ENCODE measurements at places on chromosomes 12 and 14. TPM values are rescaled to one million over a fixed set of nuclear protein-coding genes. Genes with fewer than 3 reads are reported as not detected.
A peak's percentile ranks its signal among the peaks of the same experiment; 100 is the strongest.

GRCh38 chr12:115799610-115800009 lies 477.9 kb downstream of the MED13L start:
- H3K4me1 ChIP-seq = no peaks in the 10 kb centered on the region
- H3K27ac ChIP-seq = no peak overlapping the region
- no peak for DNase-seq
- no peak overlapping the region for H3K4me3 ChIP-seq
- no peaks in the 10 kb centered on the region for H3K36me3 ChIP-seq

Gene ANKRD13A
- 47.5 TPM for total RNA-seq

DNA sequence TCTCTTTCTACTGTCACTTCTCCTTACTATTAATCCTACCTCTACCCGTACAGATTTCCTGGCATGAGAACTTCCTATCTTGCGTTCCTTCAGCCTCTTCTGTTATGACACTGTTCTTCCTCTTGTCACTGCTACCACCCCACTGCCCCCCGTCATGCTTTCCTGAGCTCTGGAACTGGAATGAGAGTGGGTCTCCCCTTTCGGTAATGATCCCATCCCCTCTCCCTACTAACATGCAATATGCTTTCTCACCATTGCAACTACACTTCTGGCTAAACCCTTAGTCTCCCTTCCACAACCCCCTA lies 4.9 kb upstream of the AP1G2 start:
- peaks cover 33% of the 10 kb centered on the region for H3K27me3 ChIP-seq
- H3K4me1 ChIP-seq = peaks cover 30% of the 10 kb centered on the region
- H3K4me3 ChIP-seq = no peak overlapping the region
- H3K27ac ChIP-seq = no peak overlapping the region
- no peak for DNase-seq

DNA sequence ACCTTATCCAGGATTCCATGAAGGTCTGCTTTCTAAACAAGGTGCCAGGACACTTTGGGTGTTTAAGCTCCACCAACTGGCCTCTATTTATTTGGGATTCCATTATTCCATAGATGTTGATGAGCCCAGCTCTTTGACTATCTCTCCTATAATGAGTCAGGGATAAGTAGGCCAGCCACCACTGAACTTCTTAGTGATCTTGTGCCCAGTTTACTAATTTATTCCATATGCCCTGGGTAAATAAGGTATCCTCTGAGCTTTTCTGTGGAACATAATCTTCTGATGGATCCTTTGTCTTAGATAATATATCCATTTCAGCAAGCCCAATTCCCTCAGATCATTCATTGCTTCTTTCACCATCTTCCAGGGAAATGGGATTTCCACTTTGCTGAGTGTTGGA lies 535.0 kb downstream of the FOXG1 start:
- H3K4me3 ChIP-seq = no peak overlapping the region
- no peak overlapping the region for H3K27ac ChIP-seq

DNA sequence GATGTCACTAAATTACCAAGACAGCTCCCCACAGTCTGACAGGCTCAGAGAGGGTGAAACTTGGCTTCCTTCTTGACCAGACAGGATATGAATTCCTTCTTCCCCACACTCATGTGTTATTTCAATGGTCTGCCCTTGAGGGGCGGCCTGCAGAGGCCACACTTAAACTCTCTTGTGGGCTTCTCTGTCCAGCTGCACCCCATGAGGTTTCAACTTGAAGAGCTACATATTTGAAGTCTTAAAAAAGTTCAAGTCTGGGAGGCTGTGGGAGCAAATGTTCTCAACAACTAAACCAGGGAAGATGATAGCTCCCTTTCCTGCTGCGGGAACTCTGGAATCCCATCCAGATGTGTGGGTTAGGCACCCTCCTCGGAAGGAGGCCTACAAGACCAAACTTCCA lies 98.3 kb downstream of the TTC7B start:
- no peaks in the 10 kb centered on the region for H3K4me1 ChIP-seq
- DNase-seq = no peak
- H3K27me3 ChIP-seq = no peaks in the 10 kb centered on the region
- H3K4me3 ChIP-seq = no peak overlapping the region
- no peaks in the 10 kb centered on the region for H3K36me3 ChIP-seq
- H3K27ac ChIP-seq = no peak overlapping the region

DNA sequence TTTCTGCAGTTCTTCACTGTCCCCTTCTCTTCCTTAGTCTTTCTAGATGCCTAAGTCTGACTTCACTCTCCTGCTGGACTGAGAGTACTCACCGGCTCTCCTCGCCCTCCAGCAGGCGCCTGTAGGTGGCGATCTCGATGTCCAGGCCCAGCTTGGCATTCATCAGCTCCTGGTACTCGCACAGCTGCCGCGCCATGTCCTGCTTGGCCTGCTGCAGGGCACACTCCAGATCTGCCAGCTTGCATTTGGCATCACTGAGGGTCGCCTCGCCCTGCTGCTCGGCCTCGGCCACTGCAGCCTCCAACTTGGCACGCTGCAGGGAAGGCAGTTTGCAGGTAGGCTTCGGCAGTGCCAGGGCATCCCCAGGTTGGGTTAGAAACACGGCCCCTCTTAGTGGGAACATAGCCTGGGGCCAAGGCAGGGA lies 5.2 kb downstream of the KRT84 start:
- no peak overlapping the region for H3K27ac ChIP-seq
- no peak overlapping the region for H3K4me3 ChIP-seq
- no peaks in the 10 kb centered on the region for H3K27me3 ChIP-seq
- H3K4me1 ChIP-seq = no peaks in the 10 kb centered on the region
- peak; percentile 59 for DNase-seq

- DNase-seq = peak; percentile 53
- no peaks in the 10 kb centered on the region for H3K36me3 ChIP-seq
- H3K27me3 ChIP-seq = no peaks in the 10 kb centered on the region
- H3K27ac ChIP-seq = peak overlapping the region; percentile 43
These were observed 73.2 kb downstream of the SLC2A13 start for GRCh38 chr12:40032433-40033241.

- H3K4me1 ChIP-seq = peaks cover 38% of the 10 kb centered on the region
- H3K4me3 ChIP-seq = no peak overlapping the region
- no peak overlapping the region for H3K27ac ChIP-seq
- peaks cover 7% of the 10 kb centered on the region for H3K36me3 ChIP-seq
- H3K27me3 ChIP-seq = no peaks in the 10 kb centered on the region
- DNase-seq = no peak
These were observed 44.8 kb downstream of the EP400 start for GRCh38 chr12:131994589-131994988.

- no peaks in the 10 kb centered on the region for H3K27me3 ChIP-seq
- H3K4me1 ChIP-seq = peaks cover 12% of the 10 kb centered on the region
- H3K36me3 ChIP-seq = no peaks in the 10 kb centered on the region
- H3K4me3 ChIP-seq = no peak overlapping the region
- DNase-seq = peak; percentile 18
- no peak overlapping the region for H3K27ac ChIP-seq
These were observed 27.1 kb upstream of the PCNX4 start for GRCh38 chr14:60064491-60065072.

GRCh38 chr12:52655720-52656124 lies 3.7 kb upstream of the KRT2 start:
- no peaks in the 10 kb centered on the region for H3K36me3 ChIP-seq
- H3K4me1 ChIP-seq = peaks cover 11% of the 10 kb centered on the region
- H3K27me3 ChIP-seq = no peaks in the 10 kb centered on the region

DNA sequence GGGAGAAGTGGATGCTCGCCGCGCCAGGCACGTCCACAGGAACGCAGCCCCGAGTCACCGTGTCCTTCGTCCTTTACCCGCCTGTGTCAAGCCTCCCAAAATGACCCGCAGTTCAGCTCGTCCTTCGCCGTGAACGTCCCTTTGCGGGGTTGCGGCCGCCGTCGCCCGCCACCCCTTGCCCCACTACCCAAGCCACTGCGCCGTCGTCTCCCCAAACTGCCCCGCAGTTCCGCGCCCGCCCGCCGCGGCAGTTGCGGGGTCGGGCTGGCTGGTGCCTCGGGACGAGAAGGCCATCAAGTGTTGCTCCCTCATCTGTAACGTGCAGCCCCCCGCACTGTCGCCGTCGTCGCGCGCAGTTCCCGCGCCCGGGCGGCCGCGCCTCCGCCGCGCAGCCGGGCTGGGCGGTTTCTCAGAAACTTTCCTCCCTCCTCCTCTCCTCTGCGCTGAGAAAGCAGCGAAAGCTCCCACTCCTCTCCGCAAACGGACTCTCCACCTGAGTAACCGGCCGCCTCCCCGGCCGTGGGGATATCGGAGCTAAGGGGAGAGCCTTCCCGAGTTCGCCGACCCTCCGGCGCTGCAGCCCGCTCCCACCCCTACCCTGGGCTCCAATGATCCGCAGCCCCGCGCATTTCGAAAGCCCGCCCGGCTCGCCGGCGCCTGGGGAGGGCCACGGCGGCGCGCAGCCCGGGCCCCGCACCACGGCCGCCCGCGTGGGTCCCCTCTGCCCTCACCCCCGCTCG lies 6.7 kb downstream of the CDKN1B start:
- peak overlapping the region; percentile 84 for H3K4me3 ChIP-seq
- peaks cover 45% of the 10 kb centered on the region for H3K4me1 ChIP-seq
- peak overlapping the region; percentile 99 for H3K27ac ChIP-seq
- H3K36me3 ChIP-seq = peaks cover 31% of the 10 kb centered on the region
- peak; percentile 64 for DNase-seq

GRCh38 chr14:32897698-32898064 lies 41.0 kb upstream of the NPAS3 start:
- H3K4me1 ChIP-seq = no peaks in the 10 kb centered on the region
- DNase-seq = no peak
- H3K4me3 ChIP-seq = no peak overlapping the region
- no peaks in the 10 kb centered on the region for H3K27me3 ChIP-seq

GRCh38 chr12:131242741-131243496 lies 289.2 kb downstream of the ADGRD1 start:
- no peaks in the 10 kb centered on the region for H3K27me3 ChIP-seq
- H3K36me3 ChIP-seq = no peaks in the 10 kb centered on the region
- H3K4me3 ChIP-seq = no peak overlapping the region
- DNase-seq = peak; percentile 66
- H3K4me1 ChIP-seq = peaks cover 3% of the 10 kb centered on the region
- no peak overlapping the region for H3K27ac ChIP-seq

DNA sequence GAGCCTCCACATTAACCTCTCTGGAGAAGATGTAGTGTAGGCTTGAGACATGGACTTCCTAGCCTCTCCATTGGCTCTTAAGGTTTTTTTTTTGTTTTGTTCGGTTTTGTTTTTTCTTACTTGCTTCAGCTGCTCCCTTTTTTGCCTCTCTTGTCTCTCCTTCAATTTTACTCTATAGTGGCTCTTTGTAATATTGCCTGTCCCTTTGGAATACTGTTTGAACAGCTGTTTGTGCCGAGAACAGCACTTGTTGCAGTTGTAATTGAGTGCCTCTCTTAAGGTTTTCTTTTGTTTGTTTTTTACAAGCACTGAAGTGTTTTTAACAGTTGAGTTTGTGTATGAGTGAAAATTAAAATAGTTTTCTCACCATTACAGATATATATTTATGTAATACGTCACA lies 567.7 kb downstream of the LRFN5 start:
- no peaks in the 10 kb centered on the region for H3K4me1 ChIP-seq
- no peak for DNase-seq

Gene TAS2R9
- total RNA-seq = not detected

DNA sequence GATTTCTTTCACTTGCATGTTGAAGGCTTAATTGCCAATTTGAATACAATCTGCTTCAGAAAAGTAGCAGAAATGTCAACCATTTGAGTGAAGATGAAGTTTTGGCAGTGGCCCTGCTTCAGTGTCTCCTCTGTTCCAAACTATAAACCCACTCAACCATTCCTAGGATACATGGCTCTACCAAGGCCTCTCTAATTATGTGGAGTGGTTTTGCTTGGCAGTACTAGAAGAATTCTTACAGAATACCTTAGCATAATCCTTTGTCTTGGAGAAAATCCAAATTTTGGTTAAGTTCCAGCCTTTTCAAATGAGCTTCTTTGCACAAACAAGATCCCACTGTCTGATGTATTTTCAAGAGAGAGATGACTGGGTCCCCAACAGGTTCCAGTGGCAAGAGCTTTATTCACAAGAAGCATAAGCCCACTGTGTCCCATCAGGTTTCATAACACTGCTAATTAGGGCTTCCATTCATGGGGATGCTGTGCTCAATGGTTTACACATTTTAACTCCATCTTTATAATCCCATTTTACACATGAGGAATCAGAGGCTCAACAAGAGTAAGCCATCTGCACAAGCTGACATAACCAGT lies 234.5 kb downstream of the IPO8 start:
- H3K4me1 ChIP-seq = peaks cover 10% of the 10 kb centered on the region
- H3K27me3 ChIP-seq = no peaks in the 10 kb centered on the region
- no peak overlapping the region for H3K4me3 ChIP-seq
- no peaks in the 10 kb centered on the region for H3K36me3 ChIP-seq
- peak; percentile 17 for DNase-seq

- no peaks in the 10 kb centered on the region for H3K27me3 ChIP-seq
- DNase-seq = no peak
- H3K27ac ChIP-seq = no peak overlapping the region
- H3K36me3 ChIP-seq = no peaks in the 10 kb centered on the region
- peak overlapping the region; percentile 91 for H3K4me3 ChIP-seq
- H3K4me1 ChIP-seq = peaks cover 16% of the 10 kb centered on the region
These were observed 707 bp downstream of the DHRS1 start for GRCh38 chr14:24298892-24299254.

GRCh38 chr14:65495196-65495595 lies 82.7 kb downstream of the FUT8 start:
- no peaks in the 10 kb centered on the region for H3K27me3 ChIP-seq
- H3K4me1 ChIP-seq = peaks cover 21% of the 10 kb centered on the region
- H3K27ac ChIP-seq = no peak overlapping the region
- no peak for DNase-seq

- H3K4me1 ChIP-seq = peaks cover 26% of the 10 kb centered on the region
- no peak overlapping the region for H3K4me3 ChIP-seq
- H3K27me3 ChIP-seq = no peaks in the 10 kb centered on the region
- H3K27ac ChIP-seq = no peak overlapping the region
These were observed 27.8 kb downstream of the PELI2 start for GRCh38 chr14:56145965-56146364.

DNA sequence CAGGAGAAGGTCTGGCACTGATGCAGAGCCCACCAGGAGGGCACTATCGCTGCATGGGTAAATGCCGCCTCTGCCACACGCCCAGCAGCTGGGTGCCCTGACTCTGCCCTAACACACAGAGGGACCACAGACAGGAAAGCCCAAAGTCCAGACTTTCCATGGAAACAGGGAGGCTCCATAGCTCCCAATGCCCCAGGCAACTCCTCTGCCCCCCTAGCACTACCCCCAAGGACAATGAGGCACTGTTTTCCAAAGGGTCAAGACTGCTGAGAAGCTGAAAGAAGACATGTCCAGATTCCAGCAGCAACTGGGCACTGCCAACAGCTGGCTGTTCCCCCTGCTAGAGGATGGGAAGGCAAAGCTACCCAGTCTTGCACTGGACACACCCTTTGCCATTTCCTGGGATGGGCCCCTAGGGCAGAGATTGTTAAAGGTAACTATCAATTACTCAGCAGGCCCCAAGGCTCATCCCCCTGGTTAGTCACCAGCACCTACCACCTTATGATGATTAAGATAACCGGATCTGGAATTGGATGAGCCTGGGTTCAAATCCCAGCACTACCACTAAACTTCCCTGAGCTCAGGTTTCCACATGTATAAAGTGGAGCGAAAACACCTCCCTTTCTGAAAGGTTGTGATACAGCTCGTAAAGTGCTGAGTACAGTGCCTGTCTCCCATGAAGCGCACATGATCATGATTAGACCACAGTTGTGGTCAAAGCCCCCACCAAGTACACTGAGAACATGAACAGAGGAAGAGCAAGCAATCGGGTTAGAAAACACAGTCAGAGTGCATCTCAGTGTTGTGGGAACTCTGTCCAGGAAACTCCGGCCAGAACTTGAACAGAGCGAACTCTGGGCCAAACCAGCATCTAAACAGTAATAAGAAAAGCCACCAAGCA lies 3.3 kb downstream of the PXN start:
- no peak overlapping the region for H3K4me3 ChIP-seq
- H3K36me3 ChIP-seq = no peaks in the 10 kb centered on the region
- DNase-seq = no peak

Gene GYS2
- not detected for total RNA-seq

Measured in neural progenitor cell (in vitro differentiated cells).